H1 (cell line): ENCODE measurements at places on chromosomes 2 and 18. TPM values are rescaled to one million over a fixed set of nuclear protein-coding genes. Genes with fewer than 3 reads are reported as not detected.

Gene ANKRD30BL
- not detected in 2 replicates for total RNA-seq

GRCh38 chr2:129189617-129190319 is 789.7 kb upstream of the RAB6C start:
- DNase-seq: no peak

DNA sequence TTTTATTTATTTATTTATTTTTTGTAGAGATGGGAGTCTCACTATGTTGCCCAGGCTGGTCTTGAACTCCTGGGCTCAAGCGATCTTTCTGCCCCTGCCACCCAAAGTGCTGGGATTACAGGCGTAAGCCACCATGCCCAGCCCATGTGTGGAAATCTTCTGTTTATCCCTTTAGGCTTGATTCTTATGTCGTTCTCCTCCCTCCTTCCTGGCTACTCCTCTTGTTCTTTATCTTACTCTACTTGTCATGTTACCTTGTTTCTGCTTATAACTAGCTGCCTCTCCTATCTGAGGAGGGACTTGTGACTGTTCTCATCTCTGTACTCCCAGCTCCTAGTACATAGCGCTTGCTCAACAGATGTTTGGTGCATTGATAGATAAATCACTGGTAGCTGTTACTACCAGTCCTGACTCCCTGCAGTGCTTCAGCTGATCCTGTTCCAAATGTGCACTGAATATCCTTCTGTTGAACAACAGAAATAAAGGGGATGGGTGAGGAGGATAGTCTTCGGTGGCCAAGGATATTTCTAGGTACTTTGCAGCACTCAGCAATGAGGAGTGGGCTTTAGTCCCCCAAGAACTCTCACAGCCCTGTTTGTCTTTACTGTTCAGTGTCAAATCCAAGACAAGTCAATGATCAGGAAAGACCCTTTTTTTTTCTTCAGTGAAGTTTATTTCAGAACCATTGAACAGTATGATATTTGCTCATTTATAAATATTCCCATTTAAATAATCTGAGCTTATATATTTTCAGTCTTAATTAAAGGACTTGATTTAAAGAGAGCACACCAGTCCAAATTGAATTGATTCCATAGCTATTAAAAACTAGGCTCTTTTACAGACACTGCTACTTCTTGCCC is 7.2 kb downstream of the IL1B start:
- DNase-seq: no peak

DNA sequence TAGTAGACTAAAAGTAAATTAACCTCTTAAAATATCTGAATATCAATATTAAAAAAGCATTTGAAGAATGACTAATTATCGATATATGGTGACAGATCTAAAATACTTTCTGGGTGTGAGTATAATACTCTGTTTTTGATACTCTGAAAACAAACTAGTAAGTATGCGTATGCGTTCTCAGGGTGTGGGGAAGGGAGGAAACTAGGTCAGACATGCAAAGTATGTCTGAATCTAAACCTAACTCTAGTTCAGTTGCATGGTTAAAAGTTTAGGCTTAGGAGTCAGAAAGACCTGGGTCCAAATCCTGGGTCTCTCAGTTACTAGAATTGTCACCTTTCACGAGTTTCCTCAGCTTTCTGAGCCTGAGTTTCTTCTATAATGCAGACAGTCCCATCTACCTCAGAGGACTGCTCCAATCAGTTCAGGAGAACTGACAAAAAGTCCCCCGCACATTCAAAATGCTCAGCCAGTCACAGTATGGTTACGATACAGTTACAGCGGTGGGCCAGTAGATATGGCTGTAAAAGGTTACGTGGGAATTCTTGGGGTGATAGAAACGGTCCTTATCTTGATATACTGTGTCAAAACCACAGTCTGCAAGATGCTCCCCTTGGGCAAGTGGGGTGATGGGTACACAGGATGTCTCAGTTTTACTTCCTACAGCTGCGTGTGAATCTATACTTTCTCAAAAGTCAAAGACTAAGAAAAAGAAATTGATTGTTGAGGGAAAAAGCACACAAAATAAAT is 29.2 kb downstream of the UNC50 start:
- DNase-seq: no peak
